ENCODE measurements at places on chromosomes 12 and 14.

- DNase-seq: no peak
Observed at GRCh38 chr12:99232324-99232723, 415.2 kb upstream of the GARIN6 start.

DNA sequence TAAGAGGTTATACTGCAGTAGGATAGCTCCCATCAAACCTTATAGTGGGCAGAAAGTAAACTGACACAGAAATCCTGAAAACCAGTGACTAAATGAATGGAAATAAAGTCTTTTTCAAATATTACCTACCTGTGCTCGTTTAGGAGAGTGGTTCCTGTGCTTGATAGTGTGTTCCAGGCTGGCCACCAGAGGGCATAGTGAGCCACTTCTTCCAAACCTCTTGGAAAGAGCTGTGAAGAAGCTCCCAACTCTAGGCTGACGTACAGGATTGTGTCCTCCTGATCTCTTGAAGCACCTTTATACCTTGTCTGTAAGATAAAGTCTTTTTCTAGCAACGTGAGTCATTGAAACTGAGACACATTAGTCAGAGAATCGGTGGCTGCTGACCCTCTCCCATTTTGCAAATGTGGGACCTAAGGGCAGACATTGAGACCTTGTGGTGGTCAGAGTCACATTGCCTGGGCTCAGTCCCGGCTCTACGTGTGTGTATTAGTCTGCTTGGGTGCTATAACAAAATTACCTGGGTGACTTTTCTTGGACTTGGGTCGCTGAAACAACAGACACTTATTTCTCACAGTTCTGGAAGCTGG lies 17.6 kb downstream of the TDP1 start:
- peak; percentile 67 for DNase-seq

GRCh38 chr12:2963154-2963759 lies 4.1 kb downstream of the TEAD4 start:
- peak; percentile 24 for DNase-seq

DNA sequence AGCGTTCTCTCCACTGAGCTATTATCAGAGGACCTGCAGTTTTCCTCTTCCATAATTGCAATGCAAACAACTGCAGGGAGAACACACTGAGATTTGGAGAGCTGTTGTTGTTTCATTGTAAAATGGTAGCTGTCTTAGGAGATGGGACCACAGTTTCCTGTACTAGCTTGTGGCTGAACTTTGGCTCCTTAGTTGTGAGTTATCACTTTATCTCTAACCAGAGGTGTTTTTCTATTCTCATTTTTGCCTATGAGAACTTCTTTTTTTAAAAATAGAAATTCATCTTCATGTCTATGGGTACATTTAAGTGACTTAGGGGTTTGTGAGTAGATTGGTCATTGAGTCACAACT lies 216.5 kb downstream of the SLC38A4 start:
- DNase-seq: no peak

DNA sequence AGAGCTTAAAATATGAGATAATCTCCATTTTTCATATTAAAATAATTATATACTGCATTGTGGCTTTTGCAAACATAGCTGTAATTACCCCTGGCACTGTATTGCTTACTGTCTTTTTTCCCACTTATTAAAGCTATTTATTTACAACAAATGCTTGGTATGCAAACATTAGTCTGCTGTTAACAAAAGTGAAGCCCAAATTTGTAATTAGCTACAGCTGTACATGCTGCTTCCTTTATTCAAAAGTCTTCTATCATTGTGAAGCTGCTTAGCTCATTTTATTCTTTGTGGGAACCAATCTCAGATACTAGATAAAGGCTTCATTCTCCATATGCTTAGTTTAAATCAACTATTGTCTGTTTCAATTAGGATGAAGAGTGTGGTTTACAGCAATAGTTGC lies 425.8 kb upstream of the FOXG1 start:
- DNase-seq: no peak

- DNase-seq: no peak
Observed at GRCh38 chr14:103319422-103319821, 14.6 kb upstream of the EIF5 start.

GRCh38 chr12:58359084-58359483 lies 417.7 kb downstream of the ATP23 start:
- DNase-seq: peak; percentile 83

- DNase-seq: no peak
Observed at GRCh38 chr12:53328043-53328435, 6.6 kb upstream of the AAAS start.

DNA sequence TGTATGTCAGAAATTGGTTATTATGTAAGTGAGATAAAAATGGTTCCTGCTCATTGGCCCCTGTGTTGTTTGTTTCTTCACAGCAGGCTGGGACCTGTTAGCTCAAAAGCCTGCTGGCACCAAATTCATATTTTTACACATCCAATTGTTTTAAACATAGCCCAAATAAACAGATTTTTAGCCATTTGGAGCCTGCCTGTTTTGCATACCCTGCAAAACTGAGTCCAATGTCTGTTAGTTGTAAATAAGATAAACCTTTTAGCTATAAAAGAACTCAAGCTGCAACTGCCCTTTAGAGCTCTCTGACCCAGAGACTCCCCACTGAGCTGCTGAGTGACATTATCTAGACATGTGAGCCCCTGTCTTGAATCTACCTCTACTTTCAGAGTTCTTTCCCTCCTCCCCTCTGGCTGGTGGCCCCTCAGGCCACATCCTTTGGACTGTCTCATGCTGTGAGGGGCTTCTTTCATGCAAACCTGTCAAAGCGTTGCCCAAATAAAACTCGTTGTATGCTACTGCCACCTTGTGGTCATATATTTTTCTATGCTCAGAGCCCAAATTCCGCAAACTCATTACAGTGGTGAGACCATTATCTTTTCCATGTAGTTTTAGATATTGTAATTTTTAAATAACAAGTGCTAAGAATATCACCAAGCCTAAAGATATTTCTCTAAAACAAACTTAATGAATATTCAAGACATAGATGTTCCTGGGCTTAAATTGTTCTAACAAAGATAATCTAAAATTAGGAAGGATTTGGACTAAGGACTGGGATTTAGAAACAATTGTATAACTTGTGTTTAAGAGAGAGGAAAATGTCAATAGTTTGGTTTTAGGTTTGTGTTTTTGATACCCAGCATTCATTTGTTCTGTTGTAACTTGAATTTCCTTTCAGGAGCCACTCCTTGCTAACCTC lies 337.9 kb downstream of the AACS start:
- DNase-seq: peak; percentile 2

DNA sequence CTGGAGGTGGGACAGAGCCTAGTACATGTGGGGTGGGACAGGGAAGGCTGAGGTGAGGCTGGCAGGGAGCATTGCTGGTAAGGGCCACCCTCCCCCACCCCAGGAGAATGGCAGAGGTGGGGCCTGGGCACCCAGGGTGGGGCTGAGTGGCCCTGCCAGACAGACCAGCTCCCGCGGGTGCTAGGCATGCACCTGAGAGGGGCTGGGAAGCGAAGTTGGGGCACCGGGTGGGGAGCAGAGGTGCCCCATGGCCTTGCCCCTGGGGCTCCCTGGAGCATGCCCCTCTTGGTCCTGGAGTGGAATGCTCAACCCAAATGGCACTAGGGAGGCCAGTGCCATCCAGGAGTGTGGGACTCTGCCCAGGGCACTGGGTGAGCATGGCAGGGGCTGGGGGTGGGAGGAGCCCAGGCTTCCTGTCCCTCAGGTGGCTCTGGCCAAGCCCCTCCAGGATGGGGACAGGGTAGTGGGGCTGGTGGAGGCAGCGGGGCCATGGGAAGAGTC lies 1.3 kb downstream of the TNFAIP2 start:
- no peak for DNase-seq

DNA sequence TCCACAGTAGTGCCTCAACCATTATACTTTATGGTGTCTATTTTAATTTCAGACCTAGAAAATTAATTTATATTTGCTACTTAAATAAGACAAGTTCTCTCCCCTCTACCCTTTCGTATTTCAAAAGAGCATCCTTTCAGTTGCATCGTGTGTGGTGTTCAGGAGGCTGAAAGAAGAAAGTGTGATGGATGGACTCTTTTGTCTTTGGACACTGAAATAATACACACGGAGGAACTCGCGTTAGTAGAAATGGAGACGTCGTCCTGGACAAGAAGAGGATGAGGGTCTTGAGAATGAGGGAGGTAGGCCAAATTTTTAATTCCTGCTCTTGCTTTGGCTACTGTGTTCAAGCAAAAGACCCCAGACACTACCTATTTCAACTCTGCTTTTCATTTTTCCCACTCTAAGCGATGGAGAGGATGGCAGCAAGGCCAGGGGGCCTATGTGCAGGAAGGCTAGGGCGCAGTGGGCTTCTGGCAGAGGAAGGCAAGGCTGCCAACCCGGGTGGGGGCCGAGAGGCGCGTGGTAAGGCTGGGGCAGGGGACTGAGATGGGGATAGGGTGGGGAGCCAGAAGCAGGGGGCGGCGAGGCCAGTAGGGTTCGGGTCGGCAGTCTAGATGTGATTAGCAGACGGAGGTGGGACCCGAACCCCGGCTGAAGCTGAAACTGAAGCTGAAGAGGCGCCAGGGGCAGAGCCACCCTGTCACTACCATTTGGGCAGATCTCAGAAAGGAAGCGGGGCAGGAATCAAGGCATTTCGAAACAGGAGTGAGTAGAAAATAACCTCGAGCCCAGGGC lies 722 bp downstream of the TMED8 start:
- DNase-seq: no peak

- DNase-seq: no peak
Observed at GRCh38 chr12:125079084-125079483, 13.8 kb downstream of the AACS start.

GRCh38 chr14:106803379-106803778 lies 1277.0 kb downstream of the TMEM121 start:
- DNase-seq: no peak

GRCh38 chr14:89444044-89444443 lies 27.0 kb upstream of the FOXN3 start:
- no peak for DNase-seq

GRCh38 chr14:55884819-55885218 lies 233.4 kb upstream of the PELI2 start:
- no peak for DNase-seq

- no peak for DNase-seq
Observed at GRCh38 chr12:83322809-83323208, 636.1 kb downstream of the TMTC2 start.
